Subcutaneous preadipocyte (primary cell): ENCODE measurements at places on chromosomes 3 and 15. TPM values are rescaled to one million over a fixed set of nuclear protein-coding genes. Genes with fewer than 3 reads are reported as not detected.

C3orf22 gene
- not detected in 2 replicates for total RNA-seq

TGM5 gene
- not detected in 2 replicates for total RNA-seq

DUOXA2 gene
- total RNA-seq: not detected in 2 replicates

ZBTB47 gene
- 23.1 and 26.5 TPM in 2 replicates for total RNA-seq

FOXB1 gene
- total RNA-seq: not detected in 2 replicates

SLC22A14 gene
- total RNA-seq: 0.20 and 1.5 TPM in 2 replicates

EBLN2 gene
- total RNA-seq: 4.0 and 6.6 TPM in 2 replicates
